Endothelial cell of umbilical vein (primary cell): ENCODE measurements at places on chromosomes 7 and 10. TPM values are rescaled to one million over a fixed set of nuclear protein-coding genes. Genes with fewer than 3 reads are reported as not detected.

GRCh38 chr10:116760919-116761318 is 18.6 kb upstream of the HSPA12A start:
- DNase-seq = no peak

GRCh38 chr10:8049045-8049864 is 5.2 kb upstream of the GATA3 start:
- no peak for DNase-seq

GRCh38 chr10:130244928-130245495 is 108.8 kb downstream of the GLRX3 start:
- no peak for DNase-seq

GRCh38 chr10:130498934-130499333 is 362.7 kb downstream of the GLRX3 start:
- DNase-seq = no peak

DNA sequence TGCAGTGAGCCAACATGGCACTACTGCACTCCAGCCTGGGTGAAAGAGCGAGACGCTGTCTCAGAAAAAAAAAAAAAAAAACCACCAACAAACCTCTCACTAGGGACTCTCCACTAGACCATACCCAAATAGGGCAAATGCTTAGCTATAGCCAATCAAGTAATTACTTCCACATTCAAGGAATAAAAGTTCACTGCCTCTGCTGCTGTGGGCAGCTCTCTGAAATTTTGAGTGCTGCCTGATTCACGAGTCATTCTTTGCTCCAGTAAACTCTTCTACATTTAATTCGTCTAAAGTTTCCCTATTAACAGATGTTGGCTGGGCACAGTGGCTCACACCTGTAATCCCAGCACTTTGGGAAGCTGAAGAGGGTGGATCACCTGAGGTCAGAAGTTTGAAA is 4.7 kb upstream of the NRBF2 start:
- DNase-seq = no peak

GRCh38 chr10:79127151-79127961 is 58.6 kb downstream of the ZMIZ1 start:
- DNase-seq = peak; percentile 67

GRCh38 chr7:54825368-54825767 is 66.4 kb upstream of the SEC61G start:
- DNase-seq = no peak

- no peak for DNase-seq
Measured at GRCh38 chr10:31123946-31124345, 92.3 kb upstream of the ZNF438 start.

- peak; percentile 97 for DNase-seq
Measured at GRCh38 chr7:102991540-102992214, 78.9 kb downstream of the LRRC17 start.

GRCh38 chr7:142196066-142196840 is 61.6 kb downstream of the PRSS58 start:
- DNase-seq = no peak

DNA sequence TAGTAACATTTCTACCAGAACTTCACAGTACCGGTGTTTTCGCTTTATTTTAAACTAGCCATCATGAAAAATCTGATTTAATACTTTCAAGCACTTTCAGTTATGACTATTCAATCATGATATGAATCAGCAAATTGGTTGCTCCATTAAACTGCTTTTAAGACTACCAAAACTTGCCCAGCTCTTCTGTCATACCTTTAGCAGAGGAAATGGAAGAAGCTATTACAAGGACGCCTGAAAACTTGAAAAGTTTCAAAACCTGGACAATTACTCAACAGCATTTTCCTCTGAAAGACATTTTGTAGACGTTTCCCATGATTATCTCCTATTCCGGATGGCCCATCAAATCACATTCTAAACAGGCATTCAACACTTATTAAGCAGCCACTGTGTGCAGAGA is 2.0 kb downstream of the JAZF1 start:
- DNase-seq = no peak

GRCh38 chr7:45937301-45937700 is 16.2 kb upstream of the IGFBP3 start:
- no peak for DNase-seq

DNA sequence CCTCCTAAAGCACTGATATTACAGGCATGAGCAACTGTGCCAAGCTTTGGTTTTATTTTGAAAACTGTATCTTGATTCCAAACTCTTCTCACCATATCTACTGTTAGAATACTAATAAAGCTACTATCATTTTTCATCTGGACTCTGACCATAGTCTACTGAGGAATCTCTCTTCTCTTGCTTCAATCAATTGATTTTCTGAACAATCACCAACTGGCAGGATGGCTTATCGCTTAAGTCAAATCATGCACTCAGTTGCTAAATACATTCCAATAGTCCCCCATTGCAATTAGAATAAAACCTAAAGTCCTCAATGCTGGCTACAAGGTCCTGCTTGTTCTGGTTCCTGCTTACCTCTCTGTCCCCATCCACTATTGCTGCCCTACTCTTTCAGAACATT is 2.3 kb upstream of the APBB1IP start:
- no peak for DNase-seq

DNA sequence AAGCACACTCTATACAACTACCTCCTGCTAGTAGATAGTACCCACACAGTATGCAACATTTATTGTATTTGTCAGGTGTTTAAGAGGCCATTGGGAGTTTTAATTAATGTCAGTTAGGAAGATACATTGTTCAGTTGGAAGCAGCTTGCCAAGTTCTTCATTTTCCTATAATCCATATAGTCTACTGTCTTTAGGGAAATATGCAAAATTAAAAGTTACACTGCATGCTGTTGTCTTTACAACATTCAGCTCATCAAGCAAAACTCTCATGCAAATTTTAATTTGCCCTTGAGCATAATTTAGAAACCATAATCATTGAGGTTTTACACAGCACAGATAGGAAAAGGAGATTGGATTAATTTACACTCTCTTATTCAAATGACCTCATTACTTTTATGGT is 17.4 kb downstream of the FOXP2 start:
- DNase-seq = no peak

DNA sequence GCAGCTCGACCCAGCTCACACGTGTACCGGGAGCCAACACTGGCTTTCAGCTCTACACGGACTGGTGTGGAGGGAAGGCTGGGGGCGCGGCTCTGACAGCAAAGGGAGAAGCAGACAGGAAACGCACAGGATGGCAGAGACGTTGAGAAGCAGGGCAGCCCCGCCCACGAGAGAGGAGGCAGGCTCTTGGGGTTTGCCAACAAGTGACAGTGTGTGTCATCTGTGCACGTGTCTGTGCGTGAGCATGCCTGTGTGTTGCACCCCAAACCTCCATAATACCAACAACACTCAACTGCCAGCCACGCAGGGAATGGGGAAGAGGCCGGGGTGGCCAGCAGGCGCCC is 64.4 kb upstream of the PDGFA start:
- no peak for DNase-seq

- no peak for DNase-seq
Measured at GRCh38 chr10:103177123-103177522, 15.9 kb downstream of the NT5C2 start.

DNA sequence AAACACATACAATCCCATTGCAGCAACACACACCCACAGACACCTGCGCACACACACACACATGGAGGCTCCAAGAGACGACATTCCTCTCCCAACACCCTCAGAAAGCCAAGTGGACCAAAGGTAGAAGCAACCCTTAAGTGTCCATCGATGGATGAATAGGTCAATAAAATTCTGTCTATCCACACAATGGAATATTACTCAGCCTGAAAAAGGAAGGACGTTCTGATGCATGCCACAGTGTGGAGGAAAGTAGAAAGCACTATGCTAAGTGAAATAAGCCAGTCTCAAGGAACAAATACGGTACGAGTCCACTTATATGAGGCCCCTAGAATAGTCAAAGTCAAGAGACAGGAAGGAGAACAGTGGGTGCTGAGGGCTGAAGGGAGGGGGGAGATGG is 174.4 kb downstream of the GRID1 start:
- no peak for DNase-seq

GRCh38 chr10:130425169-130425568 is 289.0 kb downstream of the GLRX3 start:
- no peak for DNase-seq

DNA sequence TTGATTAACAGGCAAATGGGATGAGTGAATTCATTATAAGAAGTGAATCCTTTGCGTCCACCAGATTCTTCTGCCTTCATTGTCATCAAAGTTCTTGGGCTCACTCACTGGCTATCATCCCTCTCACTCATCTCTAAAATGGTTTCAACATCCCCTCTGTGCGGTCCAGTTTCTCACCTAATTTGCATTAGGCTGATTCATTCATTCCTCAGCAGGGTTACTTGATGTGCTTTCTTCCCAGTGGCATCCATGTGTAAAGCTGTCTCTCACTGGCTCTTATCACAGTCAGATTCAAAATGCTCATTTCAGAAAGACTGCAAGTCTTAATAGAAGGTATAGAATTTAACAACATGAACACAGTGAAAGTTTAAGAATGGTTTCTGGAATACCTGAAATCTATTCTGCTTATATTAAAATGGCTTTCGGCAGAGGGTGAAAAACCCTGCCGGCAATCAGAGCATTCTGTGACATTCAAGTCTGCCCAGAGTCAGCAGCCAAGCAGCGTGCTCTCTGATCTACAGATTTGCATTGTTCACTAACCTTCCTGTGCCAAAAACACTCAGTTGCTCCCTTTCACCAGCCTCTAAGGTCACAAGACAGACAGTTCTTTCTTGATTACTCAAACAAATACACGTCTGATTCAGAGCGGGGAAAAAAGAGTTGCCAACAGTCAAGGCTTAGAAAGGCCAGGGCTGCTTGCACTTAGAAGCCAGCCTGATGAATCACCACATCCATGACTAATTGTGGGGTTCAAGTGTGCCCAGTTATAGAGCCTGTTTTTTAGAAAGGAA is 106.7 kb downstream of the TES start:
- peak; percentile 99 for DNase-seq

DNA sequence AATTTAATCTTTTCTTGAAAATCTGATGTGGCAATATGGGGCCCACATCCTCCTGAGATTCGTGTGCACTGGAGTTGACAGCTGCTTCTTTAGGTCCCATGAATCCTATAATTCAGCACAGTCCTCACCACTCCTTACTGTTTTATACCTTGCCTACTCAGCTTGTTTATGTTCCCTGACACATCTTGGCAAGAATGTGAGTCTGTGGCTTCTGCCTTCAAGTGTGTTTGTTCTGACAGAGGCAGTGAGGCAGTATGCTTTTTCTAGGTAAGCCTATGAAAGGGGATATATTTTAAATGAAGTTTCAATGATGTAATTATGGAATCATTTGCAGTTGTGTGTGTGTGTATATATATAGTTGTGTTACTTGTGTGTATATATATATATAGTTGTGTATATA is 106.4 kb downstream of the AMPH start:
- DNase-seq = no peak

GRCh38 chr7:141551094-141551781 is at the start of gene AGK:
TSS of gene AGK (plus strand) at chr7:141551410. CDS start at chr7:141555467, 4,057 bp downstream.
- peak; percentile 75 for DNase-seq

- DNase-seq = peak; percentile 33
Measured at GRCh38 chr7:100435401-100436304, 644 bp downstream of the PPP1R35 start.

DNA sequence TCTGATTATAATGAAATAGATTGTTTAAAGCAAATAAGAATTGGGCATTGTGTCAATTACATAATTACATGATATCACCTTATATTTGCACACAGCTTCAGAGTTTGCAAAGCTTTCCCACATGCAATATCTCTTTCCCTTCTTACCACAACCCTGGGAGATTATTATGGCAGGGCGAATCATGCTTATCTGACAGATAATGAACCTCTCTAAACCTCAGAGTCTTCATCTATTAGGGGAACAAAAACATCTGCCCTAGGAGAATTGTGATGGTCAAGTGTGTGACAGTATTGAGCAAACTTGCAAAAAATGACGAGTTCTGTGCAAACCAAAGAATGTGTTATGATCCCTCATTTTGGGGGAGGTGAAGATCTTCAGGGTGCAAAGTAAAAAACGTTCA is 90.0 kb downstream of the MYOF start:
- DNase-seq = no peak

GRCh38 chr10:117175215-117175900 is 21.9 kb upstream of the KCNK18 start:
- no peak for DNase-seq

GRCh38 chr10:70582793-70583668 is 19.5 kb downstream of the PRF1 start:
- no peak for DNase-seq

DNA sequence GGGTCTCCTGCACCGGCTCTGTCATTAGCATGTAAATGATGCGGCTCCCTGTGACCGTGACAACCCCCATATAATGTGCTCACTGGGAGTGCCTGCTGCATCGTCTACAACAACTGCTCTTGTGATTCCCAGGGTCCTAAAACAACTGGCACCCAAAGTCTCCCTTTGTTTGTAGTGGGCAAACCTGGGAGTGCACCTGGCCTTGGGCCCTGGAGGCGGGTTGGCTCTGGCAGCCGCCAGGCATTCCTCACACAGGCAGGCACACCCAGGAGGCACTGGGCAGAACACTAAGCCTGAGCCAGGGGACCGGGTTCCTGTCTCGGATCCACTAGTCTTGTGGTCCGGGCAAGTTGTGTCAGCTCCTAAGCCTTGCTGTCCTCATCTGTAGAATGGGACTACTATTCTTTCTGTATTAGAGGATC is 115.5 kb upstream of the GPR26 start:
- DNase-seq = no peak

Gene SPDYE17
- not detected in 2 replicates for total RNA-seq

Gene GNA12
- 56.0 and 63.0 TPM in 2 replicates for total RNA-seq

Gene RASA4
- 20.1 and 20.2 TPM in 2 replicates for total RNA-seq

Gene METTL2B
- 30.0 and 35.6 TPM in 2 replicates for total RNA-seq

Gene CAV1
- total RNA-seq = 1,126 and 1,483 TPM in 2 replicates

Gene CACNB2
- not detected in 2 replicates for total RNA-seq

Gene AGAP5
- 6.9 and 7.7 TPM in 2 replicates for total RNA-seq

Gene ZNHIT1
- 89.9 and 90.5 TPM in 2 replicates for total RNA-seq

Gene SPDYE5
- total RNA-seq = 0.16 TPM in 1 of 2 replicates, not detected in the other

Gene SLC13A4
- not detected in 2 replicates for total RNA-seq

Gene FOXI2
- total RNA-seq = not detected in 2 replicates

Gene GLI3
- total RNA-seq = 24.9 and 30.3 TPM in 2 replicates

Gene TAS2R16
- not detected in 2 replicates for total RNA-seq

Gene TBX20
- total RNA-seq = not detected in 2 replicates

Gene RET
- 0.22 TPM in 1 of 2 replicates, not detected in the other for total RNA-seq

Gene KLLN
- total RNA-seq = 0.21 and 0.31 TPM in 2 replicates

Gene PAOX
- total RNA-seq = 2.6 and 5.6 TPM in 2 replicates

Gene HOXA4
- 7.5 and 8.1 TPM in 2 replicates for total RNA-seq

Gene CLDN3
- total RNA-seq = 0.62 and 0.95 TPM in 2 replicates

Gene NUDT5
- total RNA-seq = 81.8 and 89.0 TPM in 2 replicates

Gene SEMA4G
- 6.0 and 6.7 TPM in 2 replicates for total RNA-seq

Gene HOXA10
- total RNA-seq = 24.4 and 27.6 TPM in 2 replicates

Gene STX1A
- 16.8 and 20.8 TPM in 2 replicates for total RNA-seq

Gene ENO4
- total RNA-seq = not detected in 2 replicates

Gene CRYGN
- not detected in 2 replicates for total RNA-seq

Gene PLCE1
- 0.04 and 0.05 TPM in 2 replicates for total RNA-seq

Gene PDLIM1
- total RNA-seq = 70.4 and 122 TPM in 2 replicates
